ENCODE measurements at places on chromosomes 11 and 22.

DNA sequence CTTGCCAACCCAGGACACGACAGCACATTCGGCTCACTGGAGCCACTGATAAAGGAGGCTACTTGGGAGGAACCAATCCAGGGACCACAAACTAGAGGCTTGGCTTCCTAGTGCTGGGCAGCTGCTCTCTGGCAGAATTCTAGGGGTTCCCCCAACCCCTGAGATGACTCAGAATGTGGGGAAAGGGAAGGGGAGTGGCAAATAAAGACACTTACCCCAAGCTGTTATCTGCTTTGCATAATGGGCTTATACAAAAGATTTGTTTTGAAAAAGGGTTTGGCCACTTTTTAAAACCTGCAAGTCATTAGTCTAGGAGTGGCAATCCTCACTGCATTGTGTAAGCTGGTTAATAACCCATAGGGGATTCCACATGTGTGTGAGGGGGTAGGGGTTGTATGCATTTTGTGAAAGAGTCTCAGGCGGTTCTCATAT is 64.1 kb upstream of the LMO1 start:
- DNase-seq, result no peak

DNA sequence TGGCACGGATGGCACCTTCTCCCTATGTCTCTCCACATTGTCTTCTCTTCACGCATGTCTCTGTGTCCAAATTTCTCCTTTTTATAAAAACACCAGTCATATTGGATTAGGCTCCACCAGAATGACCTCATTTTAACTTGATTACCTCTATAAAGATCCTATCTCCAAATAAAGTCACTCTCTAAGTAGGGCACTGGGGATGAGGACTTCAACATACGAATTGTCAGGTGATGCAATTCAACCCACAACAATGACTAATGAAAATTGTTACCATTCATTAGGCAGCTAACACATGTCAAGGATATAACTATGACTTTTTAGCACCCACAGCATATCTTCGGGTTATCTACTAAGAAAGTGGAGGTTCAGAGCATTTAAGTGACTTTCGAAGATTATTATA is 55.5 kb upstream of the USP47 start:
- no peak for DNase-seq

DNA sequence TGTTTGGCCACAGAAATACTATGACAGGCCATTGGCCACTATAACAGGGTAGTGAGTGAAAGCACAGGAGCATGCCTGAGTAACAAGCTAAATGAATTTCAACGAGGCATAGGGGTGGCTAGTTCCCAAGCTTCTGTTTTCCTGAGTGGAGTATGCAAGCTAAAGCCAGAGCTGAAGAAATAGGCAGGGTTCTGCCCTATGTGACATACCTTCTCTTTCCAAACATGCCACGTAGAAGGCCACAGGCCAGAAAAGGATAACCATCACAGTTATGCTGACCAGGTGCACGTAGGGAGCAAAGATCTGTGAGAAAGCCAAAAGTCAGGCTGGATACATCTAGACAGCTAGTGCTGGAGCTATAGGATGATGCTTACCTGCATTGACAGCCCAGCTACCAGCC is 30.6 kb downstream of the GDPD4 start:
- no peak for DNase-seq

- no peak for DNase-seq
Measured at GRCh38 chr22:44309137-44309536, 3.6 kb downstream of the SHISAL1 start.

GRCh38 chr11:8567602-8568198 is 26.3 kb downstream of the STK33 start:
- DNase-seq, result no peak

- DNase-seq, result no peak
Measured at GRCh38 chr22:48321986-48322545, 1505.6 kb downstream of the BRD1 start.

DNA sequence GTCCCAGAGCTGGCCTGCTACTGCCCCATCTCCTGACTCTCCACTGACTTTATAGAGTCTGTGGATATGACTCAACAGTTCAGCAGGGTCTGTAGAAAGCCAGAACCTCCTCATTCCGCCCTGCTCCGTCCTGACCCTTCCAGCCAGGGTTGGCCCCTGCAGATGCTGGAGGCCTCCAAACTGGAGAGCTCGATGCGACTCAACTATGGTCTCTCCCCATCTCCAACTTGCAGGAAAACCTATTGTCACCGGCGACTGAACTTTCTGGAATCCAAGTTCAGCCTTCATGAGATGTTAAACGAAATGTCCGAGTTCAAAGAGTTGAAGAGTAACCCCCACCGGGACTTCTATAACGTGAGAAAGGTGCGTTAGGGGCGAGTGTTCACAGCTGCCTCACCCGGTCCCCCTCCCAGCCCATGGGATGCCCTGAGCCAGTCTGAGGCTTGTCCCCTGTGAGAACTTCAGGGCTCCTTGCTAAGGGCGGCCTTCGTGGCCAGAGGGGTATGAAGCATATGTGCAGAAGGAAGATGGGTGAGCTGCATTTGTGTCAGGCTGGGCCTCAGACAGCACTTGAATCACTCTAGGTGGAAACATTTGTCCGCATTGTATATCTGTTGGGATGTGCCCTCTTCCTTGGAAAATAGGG is 32.1 kb downstream of the AMPD3 start:
- DNase-seq, result no peak

GRCh38 chr11:116055064-116055463 is 550.8 kb upstream of the CADM1 start:
- no peak for DNase-seq

DNA sequence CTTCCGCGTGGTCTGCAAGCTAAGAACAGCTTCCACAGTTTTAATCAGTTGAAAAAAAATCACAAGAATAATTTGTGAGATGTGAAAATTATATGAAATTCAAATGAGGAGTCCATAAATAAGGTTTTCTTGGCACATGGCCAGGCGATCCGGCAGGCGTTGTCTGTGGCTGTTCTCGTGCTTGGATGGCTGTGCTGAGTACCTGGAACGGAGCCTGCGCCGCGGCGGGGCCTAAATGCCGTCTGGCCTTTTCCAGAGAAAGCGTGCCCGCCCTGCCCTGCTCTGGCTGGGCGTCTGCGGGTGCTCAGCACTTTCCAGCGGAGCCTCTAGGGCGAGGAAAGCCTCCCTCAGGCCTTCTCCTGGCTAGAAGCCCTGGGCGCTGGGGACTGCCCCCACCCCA is 41.8 kb downstream of the OSBPL5 start:
- DNase-seq, result no peak

DNA sequence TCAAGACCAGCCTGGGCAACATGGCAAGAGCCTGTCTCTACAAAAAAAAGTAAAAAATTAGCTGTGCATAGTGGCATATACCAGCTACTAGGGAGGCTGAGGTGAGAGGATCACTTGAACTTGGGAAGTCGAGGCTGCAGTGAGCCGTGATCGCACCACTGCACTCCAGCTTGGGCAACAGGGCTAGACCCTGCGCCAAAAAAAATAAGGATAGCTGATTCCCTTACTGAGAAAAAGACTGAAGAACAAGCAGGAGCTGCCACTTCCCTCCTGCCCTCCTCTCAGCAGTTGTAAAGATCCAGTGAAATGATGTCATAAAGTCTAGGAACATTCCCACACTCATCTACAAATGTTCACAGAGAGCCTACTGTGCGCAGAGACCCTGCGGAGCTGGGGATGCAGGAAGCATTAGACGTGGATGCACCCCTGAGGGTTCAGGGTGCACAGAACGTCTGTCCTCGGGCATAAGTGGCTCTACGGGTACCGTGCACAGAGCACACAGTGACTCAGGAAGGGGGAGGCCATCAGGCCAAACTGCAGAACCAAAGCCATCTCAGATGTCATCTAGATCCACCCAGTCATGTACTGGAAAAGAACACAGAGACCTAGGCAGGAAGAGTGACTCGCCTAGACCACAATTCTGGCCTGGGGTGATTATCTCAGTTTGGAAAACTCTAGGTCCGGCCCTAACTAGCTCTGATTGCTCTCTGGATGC is 11.7 kb downstream of the SEC14L2 start:
- no peak for DNase-seq

DNA sequence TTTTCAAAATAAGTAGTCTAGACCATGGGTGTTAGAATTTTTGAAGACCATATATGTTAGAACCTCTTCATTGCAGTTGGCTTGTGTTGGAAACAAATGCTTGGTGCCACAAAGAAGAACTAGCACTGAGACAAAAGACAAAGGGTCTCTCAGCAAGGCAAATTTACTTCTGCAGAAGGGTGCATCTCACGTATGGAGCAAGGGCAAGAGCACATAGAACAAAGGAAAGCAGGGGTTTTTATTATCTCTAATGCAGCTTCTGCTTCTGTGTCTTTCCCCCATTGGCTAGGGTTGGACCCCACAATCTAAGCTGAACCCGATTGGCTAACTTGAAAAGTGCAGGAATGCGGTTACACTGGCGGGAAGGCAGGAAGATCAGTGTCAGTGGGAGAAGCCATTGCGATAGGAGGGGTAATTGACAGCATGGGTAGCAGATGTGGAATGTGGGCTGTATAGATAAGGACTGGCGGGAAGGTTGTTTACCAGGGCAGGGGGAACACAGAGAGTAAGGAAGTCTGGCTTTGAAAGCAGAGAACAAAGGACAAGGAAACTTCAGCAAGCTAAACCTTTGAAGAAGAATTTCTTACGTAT is 9.2 kb upstream of the RBMXL2 start:
- no peak for DNase-seq

- no peak for DNase-seq
Measured at GRCh38 chr11:68649851-68650555, 34.3 kb upstream of the GAL start.

GRCh38 chr22:44325718-44326490 is 13.2 kb upstream of the SHISAL1 start:
- DNase-seq, result no peak

DNA sequence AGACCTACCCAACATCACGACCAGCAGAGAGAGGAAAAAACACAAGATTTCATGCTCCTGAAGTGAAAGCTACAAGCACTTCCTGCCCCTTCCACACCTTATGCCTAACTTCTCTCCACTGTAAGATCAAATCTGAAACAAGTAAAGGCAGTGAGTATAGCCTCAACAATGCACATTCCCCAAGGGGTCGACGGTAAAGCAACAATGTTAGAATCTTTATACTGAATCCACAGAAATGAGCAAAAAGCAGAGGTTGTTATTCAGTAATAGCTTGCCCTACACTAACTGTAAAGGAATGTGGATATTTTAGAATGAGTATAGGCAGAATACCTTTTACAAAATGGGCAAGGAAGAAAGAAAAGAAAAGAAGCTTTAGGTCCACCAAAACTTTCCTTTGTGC is 15.6 kb downstream of the ARFGAP3 start:
- DNase-seq, result no peak

DNA sequence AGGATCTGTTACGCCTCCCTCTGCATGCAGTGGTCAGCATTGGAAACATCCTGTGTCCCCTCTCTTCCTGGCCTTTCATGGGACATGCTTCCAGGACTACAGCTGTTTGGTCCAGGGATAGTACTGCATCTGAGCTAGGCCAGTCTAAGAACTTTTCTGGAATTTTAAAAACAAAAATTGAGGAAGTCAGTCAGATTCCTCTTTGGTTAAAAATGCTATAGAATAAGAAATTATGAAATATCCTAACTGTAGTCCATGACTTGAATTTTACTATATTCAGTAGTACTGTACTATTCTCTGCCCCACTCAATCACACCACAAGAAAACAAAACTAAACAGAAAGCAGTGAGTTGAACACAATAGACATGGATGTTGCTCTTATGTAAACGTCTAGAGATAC is 201.0 kb upstream of the CADM1 start:
- no peak for DNase-seq

DNA sequence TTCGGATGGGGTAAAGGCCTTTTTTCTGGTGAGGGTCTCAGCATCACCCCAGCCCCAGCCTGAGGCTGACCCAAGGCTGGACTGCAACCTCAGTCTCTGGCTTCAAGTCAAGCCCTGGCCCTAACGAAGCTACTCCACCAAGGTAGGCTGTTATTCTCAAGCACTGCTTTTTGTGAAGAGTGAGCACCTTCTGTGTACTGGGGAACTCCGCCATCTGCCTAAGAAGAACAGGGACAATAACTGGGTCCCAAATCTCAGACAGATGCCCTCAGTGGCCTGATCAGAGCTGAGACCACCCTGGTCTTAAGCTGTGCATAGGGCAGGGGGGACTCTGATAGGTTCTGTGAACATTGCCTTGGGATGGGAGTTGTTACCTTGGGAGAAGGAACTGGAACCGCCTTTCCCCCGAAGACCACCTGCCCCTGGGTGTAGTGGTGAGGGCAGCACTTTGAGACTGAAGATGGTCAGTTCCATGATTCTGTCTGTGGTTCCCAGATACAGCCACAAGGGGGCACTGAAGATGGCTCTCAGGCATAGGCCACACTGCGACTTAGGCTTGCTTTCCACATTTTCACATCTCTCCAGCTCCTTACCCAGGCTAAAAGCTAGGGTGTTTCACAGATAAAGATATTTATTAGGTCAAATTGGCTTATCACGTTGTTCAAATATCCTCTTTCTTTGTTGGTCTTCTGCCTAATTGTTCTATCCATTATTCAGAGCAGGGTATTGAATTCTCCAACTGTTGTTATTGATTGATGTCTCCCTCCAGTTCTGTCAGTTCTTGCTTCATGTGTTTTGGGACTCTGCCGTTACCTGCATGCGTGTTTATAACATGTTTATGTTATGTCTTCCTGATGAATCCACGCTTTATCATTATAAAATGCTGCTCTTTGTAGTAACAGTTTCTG is 11.8 kb upstream of the UVRAG start:
- DNase-seq, result no peak

- DNase-seq, result no peak
Measured at GRCh38 chr11:119964136-119965025, 173.5 kb downstream of the TRIM29 start.

- DNase-seq, result no peak
Measured at GRCh38 chr11:127713226-127713625, 712.7 kb upstream of the KIRREL3 start.

GRCh38 chr11:119192111-119192510 is 6.8 kb downstream of the NHERF4 start:
- DNase-seq, result no peak

- no peak for DNase-seq
Measured at GRCh38 chr22:39989633-39990032, 5.1 kb upstream of the FAM83F start.

DNA sequence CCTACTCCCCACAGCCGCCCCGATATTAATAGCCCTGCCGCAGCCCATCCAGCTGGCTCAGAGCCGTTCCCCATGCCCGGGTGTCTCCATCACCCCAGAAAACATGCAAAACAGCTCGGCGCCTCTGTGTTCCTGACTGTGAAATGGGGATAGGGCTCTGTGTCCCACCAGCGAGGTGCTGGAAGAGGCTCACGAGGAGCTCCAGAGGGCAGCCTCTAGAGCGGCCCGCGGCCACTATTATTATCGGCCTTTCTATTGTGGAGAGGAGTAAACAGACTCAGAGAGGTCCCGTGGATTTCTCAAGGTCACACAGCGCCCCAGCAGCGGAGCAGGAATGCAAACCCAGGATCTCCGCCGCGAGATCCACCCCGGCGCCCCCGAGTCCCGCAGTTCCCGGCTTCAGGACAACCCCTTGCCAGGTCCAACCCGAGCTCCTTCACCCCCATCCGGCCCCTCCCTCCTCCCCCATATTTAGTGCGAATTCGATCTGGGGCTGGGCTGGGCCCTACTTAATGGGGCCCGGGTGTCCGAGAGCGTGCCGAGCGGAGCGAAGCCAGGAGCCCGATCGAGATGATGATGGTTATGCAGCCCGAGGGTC is at the start of gene ACTN3:
TSS of gene ACTN3 (plus strand) at position 536 of the 598 bp plus-strand sequence. CDS start at position 571, 35 bp downstream.
- no peak for DNase-seq
